ENCODE measurements at places on chromosomes 4 and X.

GRCh38 chrX:73863268-73863667 is 300.3 kb downstream of the CHIC1 start:
- no peak for DNase-seq

- DNase-seq, result no peak
Observed at GRCh38 chr4:14790494-14790893, 211.8 kb upstream of the CPEB2 start.

DNA sequence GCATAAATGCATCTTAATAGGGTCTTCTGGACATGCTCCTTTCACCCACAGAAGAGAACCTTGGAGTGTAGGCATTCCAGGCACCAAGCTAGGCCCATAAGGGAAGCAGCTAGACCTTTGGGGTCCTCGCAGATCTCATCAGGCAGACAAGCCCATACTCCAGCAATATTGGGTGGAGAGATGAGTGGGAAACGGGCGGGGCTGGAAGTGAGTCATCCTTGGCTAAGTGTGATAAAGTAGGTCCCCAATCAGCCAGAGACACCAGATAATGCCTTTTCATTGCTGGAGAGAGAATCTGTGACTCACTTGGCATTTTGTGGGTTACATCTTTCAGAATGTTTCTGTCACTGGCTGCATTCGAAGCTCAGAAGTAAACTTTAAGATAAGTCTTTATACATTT is 133.3 kb upstream of the MBNL3 start:
- DNase-seq, result peak; percentile 52

GRCh38 chrX:23731951-23732350 is 11.1 kb downstream of the ACOT9 start:
- DNase-seq, result no peak

GRCh38 chr4:47891928-47892327 is 22.5 kb downstream of the NFXL1 start:
- no peak for DNase-seq

- DNase-seq, result no peak
Observed at GRCh38 chrX:105648732-105649131, 173.6 kb upstream of the NRK start.

DNA sequence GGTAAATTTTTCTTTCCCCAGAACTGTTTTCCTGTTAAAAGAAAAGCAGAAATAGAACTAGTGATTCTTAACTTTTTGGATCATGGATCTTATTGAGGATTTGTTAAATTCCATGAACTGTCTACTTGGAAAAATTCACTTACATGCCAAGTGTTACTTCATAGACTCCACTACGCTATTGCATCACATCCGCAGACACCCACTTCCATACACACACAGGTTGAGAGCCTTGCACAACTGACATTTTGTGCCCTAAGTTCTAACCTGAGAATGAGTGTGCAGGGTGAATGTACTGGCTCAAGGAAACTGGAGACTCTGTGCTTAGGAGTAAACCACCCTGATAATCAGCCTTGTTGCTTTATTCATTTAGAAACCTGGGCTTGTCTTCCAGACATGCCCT is 250.5 kb upstream of the EDA2R start:
- DNase-seq, result no peak

GRCh38 chr4:127632420-127633403 is at the start of gene INTU:
INTU (plus strand) TSS chr4:127632957; CDS start chr4:127633035, 78 bp downstream.
- peak; percentile 100 for DNase-seq

- no peak for DNase-seq
Observed at GRCh38 chr4:71494539-71494938, 155.7 kb downstream of the SLC4A4 start.

GRCh38 chrX:74437530-74437929 is 16.2 kb downstream of the SLC16A2 start:
- no peak for DNase-seq

- DNase-seq, result no peak
Observed at GRCh38 chrX:119455264-119455663, 13.0 kb upstream of the SLC25A5 start.

GRCh38 chr4:8162625-8163024 is 4.0 kb upstream of the ABLIM2 start:
- no peak for DNase-seq

- no peak for DNase-seq
Observed at GRCh38 chr4:135741583-135741982, 1540.0 kb upstream of the PABPC4L start.

- DNase-seq, result no peak
Observed at GRCh38 chr4:2796849-2797544, 4.1 kb downstream of the SH3BP2 start.

DNA sequence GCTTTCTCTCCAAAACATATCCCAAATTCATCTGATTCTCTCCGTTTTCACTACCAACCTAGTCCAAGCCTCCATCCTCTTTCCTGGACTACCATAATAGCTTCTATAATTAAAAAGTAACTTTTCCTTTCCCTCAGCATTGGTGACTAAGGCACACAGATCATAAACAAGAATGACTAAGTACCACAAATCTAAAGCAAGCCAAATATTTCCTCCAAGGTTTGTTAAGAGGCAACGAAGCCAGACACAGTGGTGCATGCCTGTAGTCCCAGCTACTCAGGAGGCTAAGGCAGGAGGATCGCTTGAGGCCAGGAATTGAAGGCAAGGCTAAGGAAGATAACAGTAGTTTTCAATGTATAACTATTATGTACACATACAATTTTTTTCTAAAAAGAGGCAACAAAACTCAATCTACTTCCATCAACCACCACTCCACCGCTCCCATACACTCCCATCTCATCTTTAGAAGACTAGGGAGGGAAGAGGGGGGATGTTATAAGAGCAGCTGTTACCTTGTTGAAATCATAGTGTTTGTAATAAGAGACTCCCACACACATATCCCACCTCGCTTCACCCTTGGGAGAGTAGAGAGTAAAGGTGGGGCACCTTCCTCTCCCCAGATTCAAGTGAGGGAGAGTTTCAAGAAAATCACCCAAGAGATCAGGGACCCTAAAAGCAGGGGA is 4.2 kb upstream of the JCHAIN start:
- DNase-seq, result no peak

DNA sequence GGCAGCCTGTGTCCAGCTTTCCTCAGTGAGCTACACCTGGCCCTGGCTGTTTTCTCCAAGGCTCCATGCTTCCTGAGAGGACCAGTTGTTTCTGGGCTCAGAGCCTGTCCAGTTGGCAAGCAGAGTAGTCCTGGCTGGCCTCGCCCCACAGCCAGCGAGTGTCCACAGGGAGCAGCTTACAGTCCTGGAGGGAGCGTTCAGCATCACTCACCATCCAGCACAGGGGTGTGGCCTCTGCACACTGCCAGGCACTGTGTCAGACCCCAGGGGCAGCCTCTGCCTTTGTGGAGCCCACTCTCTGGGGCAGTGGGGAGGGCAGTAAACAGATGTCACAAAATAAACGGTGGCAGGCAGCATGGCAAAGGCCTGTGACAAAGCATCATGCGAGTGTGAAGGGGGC is 23.9 kb downstream of the EVC start:
- DNase-seq, result no peak

DNA sequence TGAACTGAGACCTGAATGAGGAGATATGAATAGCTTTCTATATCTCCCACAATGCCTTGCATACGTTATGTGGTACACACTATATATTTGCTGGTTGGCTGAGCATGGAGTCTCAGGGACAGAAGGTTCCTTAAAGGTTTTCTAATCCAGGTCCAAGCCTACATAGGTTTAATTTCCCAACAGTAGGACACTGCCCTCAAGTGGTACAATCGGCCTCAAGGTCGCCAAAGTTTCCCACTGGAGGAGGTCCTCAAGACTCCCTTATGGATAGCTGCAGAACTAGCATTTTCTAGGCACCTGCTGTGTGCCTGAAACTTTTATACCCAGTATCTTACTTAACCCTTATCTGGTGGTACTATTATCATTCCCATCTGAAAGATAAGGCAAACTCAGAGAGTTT is 21.0 kb upstream of the EFNB1 start:
- DNase-seq, result no peak

DNA sequence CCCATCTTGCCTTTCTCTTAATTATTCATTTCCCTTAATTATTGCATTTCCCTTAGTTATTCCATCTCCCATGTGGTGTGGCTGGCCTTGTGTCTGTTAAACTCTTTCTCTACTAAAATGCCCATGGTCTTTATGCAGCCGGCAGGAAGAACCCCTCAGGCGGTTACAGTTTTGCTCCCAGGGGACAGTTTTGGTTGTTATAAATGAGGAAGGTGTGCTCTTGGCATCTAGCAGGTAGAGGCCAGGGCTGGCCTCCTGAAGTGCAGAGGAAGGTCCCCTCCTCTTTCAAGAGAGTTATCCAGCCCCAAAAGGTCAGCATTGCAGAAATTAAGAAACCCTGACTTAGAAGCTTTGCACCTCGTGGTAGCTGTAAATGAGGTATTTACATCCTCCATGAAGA is 18.0 kb downstream of the TBL1X start:
- no peak for DNase-seq
